ENCODE measurements at places on chromosomes 3 and 15.

DNA sequence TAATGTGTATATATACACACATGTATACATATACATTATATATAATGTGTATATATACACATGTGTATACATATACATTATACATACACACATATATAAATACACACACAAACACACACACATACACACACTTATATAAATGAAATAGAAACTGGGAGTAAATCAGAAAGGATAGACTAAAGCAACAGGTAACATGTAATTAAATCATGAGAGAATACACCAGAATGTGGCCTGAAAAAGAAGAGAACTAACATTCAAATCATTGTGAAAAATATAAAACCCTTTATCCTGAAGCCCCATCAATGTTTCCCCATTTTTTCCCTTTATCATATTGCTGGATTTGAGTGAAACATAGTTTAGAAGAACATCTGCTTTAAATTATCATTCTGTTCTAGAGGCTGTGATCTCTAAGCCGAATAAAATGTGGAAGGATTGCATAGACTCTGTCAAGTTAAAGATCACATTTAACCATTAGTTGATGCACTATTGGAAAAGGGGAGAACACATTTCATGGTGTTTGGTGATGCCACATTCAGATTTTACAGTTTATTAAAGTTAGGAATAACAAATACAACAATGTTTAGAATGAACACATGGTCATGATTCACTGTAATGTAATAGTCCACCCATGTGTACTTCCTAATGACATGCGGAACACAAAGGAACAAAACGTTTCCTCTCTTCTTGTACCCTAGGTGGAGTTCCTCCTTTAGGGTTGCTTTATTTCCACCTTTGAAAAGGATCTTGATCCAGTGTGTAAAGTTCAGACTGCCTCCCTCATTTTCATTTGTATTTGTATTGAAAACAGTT, 12.5 kb upstream of the THRB start:
- no peak for DNase-seq

DNA sequence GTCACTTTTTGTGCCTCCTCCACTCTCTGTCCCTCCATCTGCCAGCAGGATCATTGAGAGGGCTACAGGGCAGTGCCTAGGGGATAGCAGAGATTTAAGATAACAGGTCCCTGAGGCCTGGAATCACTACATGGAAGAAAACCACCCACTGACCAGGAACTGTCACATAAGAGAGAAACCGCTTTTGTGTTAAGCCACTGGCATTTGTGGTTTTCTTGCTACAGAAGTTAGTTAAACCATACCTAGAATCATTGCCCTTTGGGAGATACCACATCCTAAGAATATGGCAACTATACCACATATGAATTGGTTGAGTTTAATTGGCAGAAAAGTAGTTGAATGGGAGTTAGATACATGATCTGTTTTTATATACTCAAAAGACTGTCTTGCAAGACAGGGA, 112.8 kb upstream of the LPP start:
- no peak for DNase-seq

DNA sequence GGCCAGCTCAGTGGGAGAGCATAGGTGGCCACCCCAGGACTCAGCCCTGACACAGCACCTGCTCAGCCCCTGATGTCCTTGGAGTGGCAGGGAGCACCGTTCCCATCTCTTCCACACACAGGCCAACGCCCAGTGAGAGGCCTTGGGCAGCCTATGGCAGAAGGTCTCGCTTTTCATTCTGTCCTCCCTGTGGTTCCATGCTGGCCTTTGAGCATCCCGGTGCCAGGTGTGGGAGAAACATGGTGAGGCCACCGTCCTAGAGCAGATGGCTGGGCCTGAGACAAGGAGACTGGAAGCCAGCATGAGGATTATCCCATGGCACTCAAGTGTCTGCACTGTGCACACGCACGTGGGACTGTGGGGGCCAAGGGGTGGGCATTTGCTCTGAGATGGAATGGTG, 25.1 kb downstream of the ADCY5 start:
- no peak for DNase-seq

GRCh38 chr15:52785672-52786406, 4.3 kb downstream of the ONECUT1 start:
- DNase-seq = no peak

DNA sequence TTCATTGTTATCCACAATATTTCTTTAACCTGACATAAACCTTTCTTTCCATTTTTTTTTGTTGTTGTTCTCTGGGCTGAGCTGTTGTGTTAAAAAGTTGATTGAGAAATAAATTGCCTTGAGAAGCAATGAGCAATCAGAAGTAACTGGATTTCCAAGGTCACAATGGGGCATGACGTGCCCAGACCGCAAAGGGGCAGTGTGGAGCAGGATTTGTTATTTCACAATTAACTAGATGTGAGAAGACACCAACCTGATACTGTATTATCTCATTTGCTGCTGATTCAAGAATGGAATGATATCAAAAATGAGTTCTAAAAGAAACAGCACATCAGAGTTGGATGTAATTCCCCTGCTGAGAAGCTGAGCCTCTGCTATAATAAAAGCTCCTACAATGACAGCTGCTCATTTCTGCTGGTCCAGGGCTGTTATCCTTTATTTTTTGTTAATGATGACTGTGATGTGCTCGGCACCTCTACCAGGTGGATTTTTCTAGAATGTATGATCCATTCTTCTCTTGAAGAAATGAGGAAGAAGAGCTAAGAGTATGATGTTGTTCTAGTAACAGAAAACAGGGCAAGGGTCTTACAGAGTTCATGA, 28.1 kb downstream of the CPNE4 start:
- no peak for DNase-seq

DNA sequence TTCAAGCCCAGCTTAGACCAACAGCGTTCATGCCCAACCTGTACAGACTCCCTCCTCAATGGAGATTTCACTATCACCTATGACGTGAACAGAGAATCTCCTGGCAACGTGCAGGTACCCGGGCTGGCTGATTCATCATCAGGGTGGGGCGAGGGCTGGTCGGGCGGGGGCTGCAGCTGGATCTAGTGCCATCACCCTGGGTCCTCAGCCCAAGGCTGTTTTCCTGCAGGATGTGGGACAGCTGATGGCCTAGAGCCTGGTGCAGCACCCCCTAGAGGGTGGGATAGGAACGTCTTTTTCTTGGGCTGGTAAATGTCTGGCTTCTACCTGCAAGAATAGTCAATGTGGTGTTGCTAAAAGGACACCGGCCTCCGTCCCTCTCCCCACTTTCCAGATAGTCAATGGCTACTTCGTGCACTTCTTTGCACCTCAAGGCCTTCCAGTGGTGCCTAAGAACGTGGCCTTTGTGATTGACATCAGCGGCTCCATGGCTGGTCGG, 4.4 kb downstream of the ITIH3 start:
- no peak for DNase-seq

DNA sequence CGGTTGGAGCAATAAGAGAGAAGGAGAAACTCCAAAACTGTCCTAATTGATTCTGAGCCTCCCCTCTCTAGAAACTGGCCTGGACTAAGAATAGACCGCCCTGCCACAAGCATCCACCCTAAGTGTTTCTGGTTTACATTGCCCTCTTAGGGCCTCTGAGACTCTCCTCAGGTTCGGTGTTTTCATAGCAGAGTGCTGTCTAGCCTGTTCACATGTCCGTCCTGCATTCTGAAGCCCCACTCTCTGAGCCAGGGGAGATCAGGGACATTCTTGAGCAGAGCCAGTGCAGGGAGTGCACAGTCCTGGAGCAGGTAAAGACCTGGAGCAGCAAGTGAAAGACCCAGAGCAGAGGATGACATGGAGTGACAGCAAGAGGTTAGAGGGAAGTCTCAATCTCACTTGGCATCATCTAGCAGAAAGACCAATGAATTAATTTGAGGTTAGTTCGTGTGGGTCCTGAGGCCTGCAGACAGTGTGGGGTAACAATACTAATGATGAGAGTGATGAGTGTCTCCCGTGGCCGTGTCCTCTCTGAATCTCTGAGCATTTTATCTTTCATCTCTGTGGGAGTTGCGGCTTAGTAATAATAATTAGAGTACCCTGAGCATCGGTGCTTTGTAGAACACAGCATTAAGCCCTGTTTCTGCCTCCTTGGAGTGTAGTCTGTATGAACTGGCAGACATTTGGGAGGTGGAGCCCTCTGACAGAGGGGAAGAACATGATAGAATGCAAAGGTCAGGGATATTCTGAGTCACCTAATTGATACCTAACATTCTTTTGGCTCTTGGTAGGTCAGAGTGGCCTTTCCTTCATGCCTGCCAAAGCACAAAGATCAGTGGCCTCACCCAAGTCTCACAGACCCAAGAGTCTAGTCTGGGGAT, 24.6 kb downstream of the MAPKBP1 start:
- no peak for DNase-seq

DNA sequence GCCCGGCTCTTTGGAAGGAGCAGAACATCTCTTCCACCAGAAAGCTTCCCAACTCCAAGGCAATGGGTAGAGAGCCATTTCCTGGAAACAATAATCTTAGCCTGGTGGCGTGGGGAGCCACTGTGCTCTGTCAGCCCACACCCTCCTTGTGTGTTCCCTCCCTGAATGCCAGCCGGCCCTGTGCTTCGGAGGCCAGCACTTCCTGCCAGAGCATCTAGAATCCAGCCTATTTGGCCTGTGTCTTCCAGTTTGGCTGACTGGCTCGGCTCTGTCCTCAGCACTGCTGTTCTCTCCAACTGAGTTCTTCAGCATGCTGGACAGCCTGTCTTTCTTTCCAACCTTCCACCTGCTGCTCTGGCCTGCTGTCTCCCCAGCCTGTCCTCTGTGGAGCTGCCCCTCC, 349.3 kb downstream of the MFSD1 start:
- no peak for DNase-seq

DNA sequence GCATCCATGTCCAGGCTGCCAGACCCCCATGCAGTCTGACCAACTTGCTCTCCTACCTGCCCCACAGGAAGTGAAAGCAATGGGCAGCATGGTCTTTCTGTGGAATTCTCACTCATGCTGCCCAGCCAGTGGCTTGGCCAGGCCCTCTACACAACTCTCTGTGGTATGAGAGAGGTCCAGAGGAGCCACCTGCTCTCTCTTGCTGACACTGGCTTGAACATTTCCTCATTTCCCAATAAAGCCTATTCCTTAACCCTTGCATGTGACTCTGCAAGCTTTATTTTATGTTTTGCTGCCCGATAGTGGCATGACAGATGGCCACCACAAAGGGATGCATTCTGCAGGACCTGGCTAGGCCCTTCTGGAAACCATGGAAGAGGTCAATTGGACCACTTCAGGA, 53.8 kb downstream of the CCR1 start:
- no peak for DNase-seq

DNA sequence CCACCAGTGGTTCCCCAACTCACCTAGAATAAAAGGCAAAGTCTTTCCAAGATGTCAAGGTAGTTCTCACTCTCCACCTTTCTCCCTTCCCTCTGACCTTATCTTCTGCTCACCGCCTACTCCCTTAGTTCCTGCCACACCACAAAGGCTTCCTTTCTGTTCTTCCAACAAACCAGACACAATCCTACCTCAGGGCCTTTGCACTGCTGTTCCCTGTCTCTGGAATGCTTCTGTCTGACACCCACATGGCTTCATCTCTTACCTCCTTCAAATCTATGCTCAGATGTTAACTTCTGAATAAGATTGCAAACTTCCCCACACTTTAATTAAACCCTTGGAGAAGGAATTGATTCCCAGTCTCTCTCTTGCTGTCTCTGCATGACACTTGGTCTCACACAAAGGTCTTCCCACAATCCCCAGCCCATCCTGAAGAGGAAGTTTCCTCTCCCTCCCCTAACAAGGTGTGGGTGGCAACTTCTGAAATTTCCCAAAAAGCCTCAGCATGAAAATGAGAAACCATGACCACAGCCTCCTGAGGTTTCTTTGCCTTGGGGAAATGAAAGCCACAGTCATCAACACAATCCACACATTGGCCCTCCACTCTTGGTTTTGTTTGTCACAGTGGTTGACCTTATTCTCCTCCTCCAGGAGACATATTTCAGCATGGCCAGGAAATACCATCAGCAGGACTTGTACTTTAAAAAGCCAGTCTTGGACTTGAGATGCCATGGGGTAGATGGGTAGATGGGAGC, 3.0 kb upstream of the RYK start:
- DNase-seq = no peak

DNA sequence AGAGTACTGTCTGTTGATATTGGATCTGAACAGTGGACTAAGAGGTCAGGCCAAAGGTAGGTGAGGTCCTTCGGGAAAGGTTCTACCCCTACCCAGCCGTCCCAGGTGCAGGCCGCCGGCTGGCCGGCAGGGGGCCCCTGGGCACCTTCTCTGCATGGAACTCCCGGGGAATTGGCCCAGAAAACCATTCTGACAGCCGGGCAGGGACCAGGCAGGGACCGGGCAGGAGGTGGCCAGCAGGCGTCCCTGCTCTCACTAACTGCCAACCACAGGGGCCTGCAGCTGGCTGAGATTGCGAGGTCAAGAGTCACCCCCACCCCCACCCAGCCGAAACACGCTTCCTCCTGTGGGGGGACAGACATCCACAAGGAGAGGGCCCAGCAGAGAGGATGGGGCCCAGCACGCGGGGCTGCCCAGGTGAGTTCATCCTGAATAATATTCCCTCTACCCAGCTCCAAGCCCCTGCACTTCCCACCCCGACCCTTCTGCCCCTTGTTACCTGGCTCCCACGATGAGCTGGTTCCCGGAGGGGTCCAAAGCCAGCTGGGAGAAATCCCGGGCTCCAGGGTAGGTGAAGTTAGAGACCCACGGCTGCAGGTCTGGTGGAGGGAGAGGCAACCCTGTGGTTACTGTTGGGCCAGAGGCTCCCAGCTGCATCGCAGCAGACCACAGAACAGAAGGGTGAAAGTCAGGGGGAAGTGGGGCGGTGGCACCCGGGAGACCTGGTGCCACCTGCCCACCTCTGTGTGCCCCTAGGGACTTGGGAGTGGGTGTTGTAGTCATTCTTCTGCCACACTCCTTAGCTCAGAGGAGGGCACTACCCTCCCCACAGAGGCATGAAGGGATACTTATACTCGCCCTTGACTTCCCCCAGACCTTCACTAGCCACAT, 84.4 kb downstream of the SEMA5B start:
- no peak for DNase-seq

DNA sequence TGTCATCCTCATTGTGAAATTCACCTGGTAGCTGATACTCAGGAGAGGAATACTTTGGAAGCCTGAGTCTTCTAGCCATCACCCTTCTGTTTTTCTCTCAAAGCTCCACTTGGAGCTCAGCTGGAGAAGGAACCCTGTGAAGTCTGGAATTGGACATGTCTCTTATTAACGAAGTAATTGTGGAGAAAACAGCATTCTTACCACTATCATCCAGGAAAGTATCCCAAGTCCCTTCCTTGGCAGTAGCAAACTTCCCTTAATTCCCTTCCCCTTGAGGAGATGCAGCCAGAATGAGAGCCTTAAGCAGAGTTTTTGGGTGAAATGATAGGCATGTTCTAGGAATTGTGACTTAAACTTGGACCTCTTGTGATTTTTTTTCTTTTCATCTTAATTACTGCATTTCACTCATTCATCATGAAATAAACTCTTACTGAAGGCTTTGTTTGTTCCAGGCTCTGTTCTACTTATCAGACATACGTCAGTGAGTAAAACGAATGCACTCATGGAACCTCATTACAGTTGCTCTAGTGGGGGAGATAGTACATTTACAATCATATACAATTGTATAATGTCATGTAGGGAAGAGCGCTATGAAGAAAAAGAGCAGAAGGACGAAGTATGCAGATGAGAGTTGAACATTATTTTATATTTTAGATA, 30.5 kb upstream of the TCF12 start:
- DNase-seq = no peak

- no peak for DNase-seq
Observed at GRCh38 chr3:124277144-124277890, 285.4 kb upstream of the ROPN1 start.

GRCh38 chr15:40064231-40064894, 25.4 kb upstream of the SRP14 start:
- DNase-seq = no peak

All from omental fat pad (tissue), 4 donors.